Cardiac muscle cell (in vitro differentiated cells and primary cell): ENCODE measurements at places on chromosomes 4 and X.

- peak; percentile 18 for DNase-seq
Measured at GRCh38 chrX:113947548-113947947, 636.3 kb upstream of the HTR2C start.

- no peak for DNase-seq
Measured at GRCh38 chr4:40471923-40472322, 136.8 kb downstream of the CHRNA9 start.

GRCh38 chr4:154982187-154983047 lies 201.3 kb downstream of the RBM46 start:
- peak; percentile 70 for DNase-seq

GRCh38 chrX:130299279-130300009 lies 30.7 kb upstream of the ZNF280C start:
- no peak for DNase-seq

DNA sequence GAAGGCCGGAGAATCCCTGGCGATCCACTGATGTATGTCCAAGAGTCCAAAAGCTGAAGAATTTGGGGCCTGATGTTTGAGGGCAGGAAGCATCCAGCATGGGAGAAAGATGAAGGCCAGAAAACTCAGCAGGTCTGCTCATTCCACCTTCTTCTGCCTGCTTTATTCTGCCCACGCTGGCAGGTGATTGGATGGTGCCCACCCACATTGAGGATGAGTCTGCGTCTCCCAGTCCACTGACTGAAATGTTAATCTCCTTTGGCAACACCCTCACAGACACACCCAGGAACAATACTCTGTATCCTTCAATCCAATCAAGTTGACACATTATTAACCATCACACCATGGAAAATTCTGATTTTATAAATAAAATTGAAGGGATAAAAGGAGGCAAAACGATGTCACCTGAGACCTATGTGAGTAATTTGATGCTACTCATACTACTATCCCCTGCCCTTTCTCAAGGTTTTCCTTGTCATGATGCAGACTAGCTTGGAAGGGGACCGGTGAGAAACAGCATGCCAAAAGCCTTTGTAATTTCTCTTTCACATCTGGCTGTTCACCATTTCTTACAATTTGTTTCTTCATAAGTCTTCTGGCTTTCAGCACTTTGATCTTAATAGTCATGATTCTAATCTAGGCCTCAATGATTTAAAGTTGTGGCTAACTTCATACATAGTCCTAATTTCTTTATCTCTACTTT lies 9.7 kb upstream of the PYURF start:
- DNase-seq = no peak

GRCh38 chrX:21412029-21412428 lies 37.8 kb downstream of the CNKSR2 start:
- no peak for DNase-seq

DNA sequence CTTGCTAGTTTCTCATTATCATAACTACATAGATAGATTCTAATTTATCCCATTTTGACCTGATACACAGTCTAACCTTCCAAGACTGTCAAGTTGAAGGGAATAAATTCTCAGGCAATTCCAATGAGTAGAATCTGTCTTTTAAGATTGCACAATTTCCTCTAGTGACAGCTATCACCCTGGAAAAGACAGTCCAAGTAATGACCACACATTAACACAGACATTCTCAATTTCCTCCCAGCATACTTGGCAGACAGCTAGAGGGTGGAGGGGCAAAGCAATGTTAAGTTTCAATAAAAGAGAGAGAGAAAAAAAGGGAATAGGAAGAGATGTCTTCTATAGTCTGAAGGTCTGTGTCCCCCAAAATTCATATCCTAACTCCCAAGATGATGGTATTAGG lies 234.7 kb downstream of the LDB2 start:
- peak; percentile 49 for DNase-seq

DNA sequence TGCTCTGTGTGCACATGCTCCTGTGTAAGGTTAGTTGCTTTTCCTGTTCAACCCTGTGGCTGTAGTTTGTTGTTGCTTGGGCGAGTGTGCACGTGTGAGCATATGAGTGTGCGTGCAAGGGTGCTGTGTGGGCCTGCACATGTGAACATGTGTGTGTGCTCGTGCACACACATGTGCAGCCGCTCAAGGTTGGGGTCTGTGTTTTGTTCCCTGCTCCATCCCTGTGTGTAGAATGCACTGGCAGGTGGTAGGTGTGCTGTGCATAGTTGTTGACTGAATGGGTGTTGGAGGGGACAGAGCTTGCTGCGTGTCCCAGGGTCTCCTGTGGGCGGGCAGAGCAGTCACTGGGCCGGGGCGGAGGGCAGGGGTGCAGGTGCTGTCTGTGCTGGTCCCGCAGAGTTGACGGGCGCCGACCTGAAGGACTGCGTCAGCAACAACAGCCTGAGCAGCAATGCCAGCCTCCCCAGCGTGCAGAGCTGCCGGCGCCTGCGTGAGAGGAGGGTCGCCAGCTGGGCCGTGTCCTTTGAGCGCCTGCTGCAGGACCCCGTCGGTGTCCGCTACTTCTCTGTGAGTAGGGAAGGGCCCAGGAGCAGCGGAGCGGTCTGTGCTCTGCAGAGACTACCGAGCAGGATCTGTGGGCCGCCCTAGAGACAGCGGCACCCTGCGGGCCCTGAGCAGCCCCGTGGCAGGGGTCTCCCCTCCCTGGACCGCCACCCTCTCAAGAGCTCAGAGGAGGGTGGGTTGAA lies 27.9 kb upstream of the HGFAC start:
- DNase-seq = no peak

- DNase-seq = peak; percentile 14
Measured at GRCh38 chr4:16034010-16034748, 49.6 kb downstream of the PROM1 start.

- peak; percentile 14 for DNase-seq
Measured at GRCh38 chr4:141142423-141142822, 9.2 kb upstream of the RNF150 start.

DNA sequence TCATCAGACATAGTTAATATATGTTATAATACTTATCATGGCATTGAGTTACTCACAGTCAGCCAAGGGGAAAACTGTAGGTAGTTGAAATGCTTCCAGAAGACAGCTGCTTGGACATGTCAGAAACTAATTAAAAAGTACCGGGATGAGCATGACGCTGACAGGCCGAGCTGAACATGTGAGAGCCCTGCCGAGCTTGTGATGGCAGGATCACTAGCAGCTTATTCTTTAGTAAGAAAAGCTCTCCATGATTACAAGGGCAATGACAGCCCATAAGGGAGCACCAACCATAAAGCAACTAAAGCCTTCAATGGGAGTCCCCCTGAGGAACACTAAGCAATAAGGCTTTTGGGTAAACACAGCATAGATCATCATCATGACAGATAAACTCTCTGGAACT lies 435.6 kb downstream of the TLL1 start:
- DNase-seq = no peak

DNA sequence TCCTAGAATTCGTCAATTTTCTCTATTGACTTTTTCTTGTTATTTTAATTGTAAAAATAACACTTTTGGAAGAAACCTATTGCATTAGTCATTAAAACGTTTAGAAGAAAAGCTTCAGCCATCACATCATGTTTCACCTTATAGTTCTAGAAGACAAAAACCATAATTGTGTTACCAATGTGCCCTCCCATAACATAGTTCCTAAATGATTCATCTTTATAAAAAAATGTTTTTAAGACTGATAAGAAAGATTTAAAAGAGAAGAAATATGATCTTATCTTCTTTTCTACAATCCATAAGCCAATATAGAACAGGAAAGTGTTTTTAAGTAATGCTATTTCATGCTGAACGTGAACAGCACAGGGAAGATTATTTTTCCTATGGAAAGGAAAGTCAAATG lies 316.6 kb upstream of the NDST4 start:
- DNase-seq = no peak

- no peak for DNase-seq
Measured at GRCh38 chr4:102554992-102555391, 53.8 kb downstream of the NFKB1 start.

GRCh38 chrX:72114807-72115206 lies 16.9 kb downstream of the RTL5 start:
- DNase-seq = no peak

DNA sequence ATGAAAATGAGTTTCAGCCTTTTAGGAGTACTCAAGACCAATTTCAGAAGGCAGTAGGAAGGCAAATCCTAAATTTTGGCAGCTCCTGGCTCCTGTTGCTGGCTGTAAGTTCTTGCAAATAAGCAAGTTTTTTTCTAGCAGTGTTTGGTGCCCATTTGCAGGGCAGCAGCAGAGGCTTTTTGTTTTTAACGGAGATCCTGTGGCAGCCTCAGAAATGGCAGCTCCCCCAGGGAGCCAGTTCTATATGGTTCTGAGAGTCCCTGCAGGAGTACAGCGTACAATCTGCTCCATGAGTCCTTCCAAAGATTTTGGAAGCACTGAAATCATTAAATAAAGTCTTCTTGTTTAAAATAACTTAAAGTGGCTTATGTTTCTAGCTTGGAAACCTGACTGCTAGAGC lies 171.9 kb downstream of the NDST4 start:
- DNase-seq = no peak

DNA sequence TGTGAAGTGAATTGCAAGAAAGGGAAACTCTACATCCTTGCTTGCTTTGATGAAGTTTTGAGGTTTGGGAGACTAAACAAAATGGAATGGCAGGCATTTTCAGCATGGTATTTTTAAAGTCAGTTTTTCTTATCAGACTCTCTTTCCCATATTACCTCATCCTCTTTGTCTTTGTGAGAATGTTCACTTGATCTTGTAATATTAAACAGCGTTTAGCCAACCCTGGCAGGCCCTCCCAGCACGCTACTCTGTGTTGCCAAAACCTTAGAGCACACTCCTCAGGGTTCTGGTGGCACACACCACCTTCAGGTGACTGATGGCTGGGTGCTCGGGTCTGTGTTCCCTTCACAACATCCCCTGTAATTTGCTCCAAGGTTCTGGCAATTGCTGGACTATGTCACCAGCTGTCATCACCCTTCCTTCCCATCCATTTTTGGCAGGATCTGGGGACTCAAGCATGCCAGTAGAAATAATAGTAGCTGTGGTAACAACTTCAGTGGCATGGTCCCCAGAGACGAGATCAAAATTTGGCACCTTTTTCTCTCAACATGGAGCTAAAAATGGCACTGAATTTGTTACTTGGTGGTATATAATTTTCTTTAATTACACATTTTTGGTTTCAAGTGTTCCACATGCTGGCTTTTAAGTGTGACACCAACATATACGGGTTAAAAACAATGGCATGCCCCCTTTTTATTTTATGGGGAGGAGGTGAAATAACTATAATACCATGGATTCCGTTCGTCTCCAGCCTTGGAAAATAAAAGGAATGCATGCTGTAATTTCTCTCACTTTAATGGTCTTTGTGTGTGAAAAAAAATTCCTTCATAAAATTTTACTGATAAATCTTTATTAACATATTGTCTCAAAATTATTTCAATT lies 273.1 kb downstream of the DCTD start:
- DNase-seq = peak; percentile 82

GRCh38 chr4:183403486-183403885 lies 41.0 kb upstream of the CDKN2AIP start:
- no peak for DNase-seq

GRCh38 chr4:5447755-5448154 lies 260.6 kb downstream of the EVC2 start:
- no peak for DNase-seq

- DNase-seq = no peak
Measured at GRCh38 chr4:99853999-99854398, 37.4 kb downstream of the DAPP1 start.

- DNase-seq = peak; percentile 51
Measured at GRCh38 chr4:111806331-111806730, 338.9 kb upstream of the FAM241A start.

DNA sequence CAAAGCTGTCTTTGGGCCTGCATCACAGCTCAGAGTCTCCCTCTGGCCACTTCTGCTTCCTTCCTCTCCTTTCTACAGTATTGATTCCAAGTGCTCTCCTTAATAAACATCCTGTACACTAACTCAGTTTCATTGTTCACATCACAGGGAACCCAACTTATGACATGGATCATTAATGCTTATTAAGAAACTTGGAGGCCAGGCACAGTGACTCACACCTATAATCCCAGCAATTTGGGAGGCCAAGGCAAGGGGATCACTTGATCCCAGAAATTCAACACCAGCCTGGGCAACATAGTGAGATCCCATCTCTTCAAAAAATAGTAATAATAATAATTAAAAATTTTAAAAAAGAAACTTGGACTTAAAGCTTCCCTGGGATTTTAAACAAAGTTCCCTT lies 89.2 kb upstream of the EFHC2 start:
- DNase-seq = no peak
